NCI-H1930 (cell line): ENCODE measurements at places on chromosomes 5 and 9.

DNA sequence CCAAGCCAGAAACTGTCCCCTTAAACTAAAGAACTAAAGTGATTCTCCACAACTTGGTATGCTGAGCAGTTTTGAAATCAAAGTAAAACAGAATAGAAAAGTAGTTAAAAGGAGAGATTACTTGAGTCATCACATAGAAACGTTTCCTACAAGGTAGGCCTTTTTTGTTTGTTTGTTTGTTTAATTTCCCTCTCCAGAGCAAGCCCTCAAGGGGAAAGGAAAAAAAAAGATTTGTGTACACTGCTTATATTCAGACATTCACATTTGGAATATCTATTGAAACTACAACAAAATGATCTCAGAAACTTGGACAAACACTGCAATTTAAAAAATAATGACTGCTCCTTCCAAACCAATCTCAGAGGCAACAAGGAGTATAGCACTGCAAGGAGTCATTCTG is 304.7 kb upstream of the NREP start:
- DNase-seq = no peak

- no peak for DNase-seq
These were observed 47.9 kb downstream of the ADGRV1 start for GRCh38 chr5:90606539-90606938.

DNA sequence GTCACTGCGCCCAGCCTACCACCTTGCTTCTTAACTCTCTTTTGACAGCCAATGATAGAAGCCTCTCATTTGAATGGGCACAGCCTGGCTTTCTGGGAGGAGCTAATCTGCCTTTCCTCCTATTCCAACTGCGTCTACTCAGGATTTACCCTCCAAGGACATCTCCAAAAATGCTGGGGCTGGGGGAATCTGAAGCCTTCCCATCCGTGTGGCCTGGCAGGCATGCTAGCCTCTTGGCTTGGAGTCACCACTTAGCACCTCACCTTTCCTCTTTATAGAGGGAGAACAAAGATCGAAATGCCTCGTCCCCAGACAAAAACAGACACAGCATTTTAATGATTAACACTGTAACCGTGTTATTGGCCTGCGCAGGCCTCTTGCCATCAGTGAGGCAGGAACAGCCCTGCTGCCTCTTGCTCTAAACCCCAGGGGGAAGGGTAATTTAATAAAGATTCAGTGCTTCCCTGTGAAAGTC is 108.2 kb upstream of the KLF4 start:
- DNase-seq = no peak

GRCh38 chr5:74649421-74649973 is 9.0 kb upstream of the ENC1 start:
- DNase-seq = no peak

DNA sequence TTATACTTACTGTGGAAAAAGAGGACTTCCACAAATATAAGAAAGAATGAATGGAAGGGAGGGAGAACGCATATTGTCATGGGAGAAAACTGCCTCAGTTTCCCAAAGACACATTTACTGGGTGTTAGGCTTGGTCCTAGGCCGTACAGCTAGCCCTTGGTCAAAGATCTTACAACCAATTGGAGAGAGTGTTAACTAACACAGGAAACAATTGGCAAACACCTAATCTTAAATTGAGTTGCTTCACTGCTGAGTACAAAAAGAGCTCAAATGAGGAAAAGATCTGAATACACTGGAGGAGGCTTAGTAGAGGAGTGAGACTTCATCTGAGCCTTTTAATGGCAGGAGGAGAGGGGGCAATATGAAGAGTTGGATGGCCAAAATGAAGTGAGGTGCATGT is 161.7 kb downstream of the GLIS3 start:
- no peak for DNase-seq

GRCh38 chr5:115472271-115473025 is 72.1 kb downstream of the FEM1C start:
- DNase-seq = no peak

GRCh38 chr5:38373743-38374142 is 115.4 kb downstream of the EGFLAM start:
- DNase-seq = no peak

DNA sequence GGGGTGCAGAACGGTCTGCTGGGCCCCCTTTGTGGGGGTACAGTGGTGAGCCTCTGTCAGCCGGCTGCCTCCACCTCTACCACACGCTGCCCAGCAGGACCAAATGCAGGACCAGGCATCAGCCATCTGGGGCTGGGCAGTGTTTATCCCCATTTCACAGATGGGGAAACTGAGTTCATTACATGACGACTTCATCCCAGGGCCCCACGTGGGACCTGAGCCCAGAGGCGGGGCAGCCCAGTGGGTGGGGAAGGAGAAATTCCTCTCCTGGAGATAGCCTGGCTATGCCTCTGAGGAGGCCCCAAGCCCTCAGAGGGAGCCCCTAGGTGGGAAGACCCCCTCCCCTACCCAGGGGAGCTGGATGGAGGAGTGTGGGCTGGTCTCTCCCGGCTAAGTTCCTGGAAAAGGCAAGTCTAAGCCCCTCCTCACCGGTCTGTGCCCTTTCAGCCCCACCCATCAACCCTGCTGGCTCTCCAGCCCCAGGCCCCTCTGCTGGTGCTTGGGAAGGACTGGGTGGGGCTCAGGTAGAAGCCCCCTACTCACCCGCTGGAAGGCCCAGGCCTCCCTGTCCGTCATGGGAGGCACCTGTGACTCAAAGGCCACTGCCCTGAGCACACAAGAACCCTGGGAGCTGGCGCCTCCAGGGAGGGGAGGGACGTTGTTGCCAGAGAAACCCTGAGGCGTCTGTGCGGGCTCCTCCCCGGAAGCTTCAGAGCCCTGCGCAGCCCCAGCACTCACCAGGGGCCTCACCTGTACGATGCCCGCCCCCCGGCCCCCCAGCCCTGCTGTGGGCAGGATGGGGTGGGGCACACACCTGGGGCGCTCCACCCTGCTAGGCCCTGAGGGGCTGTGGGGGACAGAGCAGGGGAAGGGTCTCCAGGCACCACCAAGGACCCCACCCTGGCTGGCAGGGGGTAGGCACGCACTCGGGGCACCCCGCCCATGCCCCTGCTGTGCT is 7.4 kb upstream of the CCDC187 start:
- peak; percentile 34 for DNase-seq

DNA sequence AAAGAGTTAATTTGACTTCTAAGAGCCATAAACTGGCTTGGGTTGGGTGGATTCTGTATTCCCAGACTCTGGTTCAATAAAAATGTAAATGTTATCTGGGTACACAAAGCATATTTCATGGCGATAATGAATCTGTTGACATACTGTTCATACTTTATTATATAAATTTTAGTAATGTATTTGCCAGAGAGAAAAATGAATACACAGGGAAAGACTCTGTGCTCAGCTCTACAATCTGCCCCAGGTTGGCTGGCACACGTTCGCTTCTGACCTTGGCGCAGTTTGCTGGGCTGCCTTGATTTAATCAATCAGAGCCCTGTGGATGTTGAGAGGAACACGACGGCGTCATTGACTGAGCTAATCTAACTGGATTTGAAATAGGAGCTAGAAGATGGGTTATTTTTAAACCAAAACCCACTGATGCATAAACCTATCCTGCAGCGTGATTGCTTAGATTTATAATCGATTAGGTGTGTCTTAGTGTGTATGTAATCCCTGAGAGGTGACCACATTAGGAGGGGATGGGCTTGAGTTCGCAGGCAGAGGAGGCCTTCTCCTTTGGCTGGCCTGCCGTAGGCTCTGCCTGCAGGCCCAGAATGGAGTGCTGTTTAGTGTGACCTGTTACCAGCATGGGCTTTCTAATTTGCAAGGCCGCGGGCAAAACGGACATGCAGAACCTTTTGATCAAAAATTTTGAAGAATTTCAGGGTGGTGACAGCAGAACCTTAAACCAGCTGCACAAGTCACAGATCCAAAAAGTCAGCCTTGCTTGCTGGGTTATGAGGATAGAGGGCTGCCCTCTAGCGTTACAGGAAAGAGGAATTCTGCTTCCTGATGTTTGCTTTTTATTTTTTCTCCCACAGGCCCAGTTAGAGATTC is 3.9 kb upstream of the ADCY2 start:
- DNase-seq = peak; percentile 47

GRCh38 chr5:88662846-88663245 is 220.1 kb downstream of the MEF2C start:
- DNase-seq = no peak

DNA sequence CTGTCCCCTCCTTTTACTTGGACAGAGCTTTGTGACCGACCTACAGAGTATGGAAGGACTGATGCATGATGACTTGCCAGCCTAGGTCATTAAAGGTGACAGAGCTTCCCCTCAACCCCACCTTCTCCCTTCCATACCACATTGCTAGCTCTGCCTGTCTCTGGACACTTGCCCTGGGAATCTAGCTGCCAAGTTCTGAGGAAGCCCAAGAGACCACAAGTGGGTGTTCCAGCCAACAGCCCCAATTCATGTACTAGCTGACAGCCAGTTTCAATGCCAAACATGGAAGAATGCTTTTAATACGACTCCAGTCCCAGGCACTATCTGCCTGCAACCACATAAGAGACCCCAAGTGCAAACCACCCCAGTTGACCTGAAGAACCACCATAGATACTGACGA is 477.1 kb downstream of the SPOCK1 start:
- DNase-seq = no peak

DNA sequence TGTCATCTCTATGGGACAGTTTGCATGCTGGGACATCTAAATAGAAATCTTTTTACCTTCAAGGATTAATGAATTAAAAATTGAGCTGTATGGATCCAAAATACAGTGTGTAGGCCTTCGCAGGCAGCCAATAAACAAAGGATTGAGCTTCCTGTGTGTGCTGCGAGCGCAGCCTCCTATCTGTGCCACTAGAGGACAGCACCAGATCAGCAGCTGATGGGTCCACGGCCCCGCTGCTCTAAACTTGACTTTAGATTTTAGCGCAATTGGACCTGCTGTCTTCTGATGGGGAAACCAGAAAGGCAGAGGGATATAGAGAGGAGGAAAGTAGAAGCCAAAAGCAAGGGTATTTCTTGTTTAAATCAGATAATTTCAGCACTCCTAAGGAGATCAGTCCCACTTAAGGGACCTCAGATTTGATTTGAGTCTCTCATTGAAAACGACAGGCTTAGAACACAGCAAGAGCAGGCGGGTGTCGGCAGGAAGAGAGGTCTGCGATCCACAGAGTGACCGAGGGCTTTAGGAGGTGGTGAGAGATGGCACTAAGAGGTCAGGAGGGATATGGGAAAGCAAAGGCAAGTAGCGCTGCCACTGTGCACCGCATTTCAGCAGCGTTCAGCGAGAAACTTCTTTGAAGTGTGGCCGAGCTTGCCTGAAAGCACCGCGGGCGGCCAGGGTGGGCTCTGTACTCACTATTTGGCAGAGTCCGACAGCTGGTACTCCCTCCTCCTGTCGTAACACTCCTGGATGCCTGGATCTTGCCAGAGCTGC is 214.3 kb downstream of the GNA14 start:
- DNase-seq = peak; percentile 39

GRCh38 chr9:70421272-70422180 is 7.1 kb upstream of the KLF9 start:
- DNase-seq = no peak

GRCh38 chr9:120358877-120359276 is 221.1 kb downstream of the CDK5RAP2 start:
- DNase-seq = no peak

DNA sequence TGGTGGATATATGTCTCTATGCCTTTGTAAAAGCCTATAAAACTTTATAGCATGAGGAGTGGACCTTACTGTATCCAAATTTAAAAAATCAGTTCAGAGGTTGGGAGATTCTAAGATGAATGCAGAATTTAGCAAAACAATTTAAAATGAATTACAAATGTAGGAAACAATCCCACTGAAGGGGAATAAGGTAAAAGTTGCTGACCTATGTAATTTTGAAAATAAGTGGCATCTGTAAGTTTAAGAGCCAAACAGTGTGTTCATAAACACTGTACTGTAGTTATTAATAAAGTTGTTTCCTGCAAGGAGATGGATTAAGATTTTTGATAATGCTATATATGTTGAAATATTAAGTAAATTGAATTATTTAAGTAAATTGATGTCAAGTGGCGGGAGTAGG is 4.6 kb downstream of the IFNW1 start:
- no peak for DNase-seq

DNA sequence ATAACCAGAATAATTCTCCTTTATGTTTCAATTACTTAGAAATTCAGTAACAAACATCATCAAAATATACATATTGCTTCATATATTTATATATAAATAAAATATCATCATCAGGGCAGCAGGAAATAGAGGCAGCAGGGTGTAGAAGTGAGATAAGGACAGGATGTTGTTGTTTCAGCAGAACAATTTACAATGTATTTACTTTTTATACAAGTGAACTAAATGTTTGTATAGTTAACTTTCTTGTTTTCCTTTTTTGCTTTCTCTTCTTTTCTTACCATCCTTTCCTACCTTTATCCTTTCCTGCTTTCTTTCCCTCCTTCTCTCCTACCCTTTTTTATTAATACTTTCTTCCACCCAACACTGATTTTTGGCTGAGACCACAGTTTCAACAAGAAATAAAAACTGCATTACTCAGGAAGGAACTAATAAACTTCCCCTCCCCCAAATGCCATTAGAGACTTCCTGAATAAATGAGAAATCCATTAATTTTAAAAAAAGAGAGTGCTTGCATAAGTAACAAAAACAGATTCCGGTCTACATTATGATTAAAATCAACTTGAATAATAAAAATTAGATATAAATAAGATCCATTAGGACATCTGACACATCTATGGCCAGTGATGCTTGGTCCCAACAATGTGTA is 159.8 kb upstream of the ACOT12 start:
- no peak for DNase-seq

DNA sequence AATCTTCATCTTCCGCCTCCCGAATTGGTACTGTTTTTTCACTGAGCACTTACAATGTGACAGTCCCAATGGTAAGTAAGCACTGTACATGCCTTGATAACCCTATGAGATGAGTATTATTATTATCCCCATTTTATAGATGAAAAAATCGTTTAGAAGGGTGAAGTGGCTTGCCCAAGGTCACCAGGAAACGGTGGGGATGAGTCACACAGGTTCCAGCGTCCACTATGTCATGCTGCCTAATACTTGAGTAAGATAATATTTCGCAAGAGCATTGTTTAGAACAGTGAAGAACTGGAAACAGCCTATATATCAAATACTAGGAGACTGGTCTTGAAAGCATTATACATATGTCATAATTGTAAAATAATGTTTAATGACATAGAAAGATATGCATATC is 12.9 kb downstream of the HAND1 start:
- no peak for DNase-seq

DNA sequence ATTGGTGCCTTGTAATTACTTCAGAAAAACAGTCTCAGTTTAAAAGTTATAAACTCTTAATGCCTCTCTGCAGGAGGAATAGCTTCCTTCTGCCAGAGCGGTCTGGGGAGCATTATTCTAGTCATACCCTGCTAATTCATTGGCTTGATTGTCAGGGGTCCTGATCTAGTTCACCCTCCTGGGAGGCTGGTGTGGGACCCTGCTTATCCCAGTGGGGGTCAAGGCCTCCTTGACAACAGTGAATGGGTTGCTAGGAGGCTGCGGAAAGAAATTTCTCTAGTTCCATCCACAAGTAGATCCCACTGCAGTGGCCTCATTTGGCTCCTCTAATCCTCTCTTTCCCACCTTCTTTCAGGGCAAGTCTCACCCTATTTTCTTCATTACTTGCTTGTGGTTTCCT is 105.7 kb downstream of the TMC1 start:
- DNase-seq = no peak
